ENCODE measurements at places on chromosomes 2 and 18.

- DNase-seq, result no peak
Measured at GRCh38 chr2:159712929-159713420, 669 bp downstream of the MARCHF7 start.

GRCh38 chr2:205913668-205914067 is 172.3 kb downstream of the INO80D start:
- no peak for DNase-seq

- no peak for DNase-seq
Measured at GRCh38 chr18:67376372-67376771, 140.1 kb downstream of the DSEL start.

GRCh38 chr2:177682006-177682405 is 289.4 kb downstream of the AGPS start:
- no peak for DNase-seq

DNA sequence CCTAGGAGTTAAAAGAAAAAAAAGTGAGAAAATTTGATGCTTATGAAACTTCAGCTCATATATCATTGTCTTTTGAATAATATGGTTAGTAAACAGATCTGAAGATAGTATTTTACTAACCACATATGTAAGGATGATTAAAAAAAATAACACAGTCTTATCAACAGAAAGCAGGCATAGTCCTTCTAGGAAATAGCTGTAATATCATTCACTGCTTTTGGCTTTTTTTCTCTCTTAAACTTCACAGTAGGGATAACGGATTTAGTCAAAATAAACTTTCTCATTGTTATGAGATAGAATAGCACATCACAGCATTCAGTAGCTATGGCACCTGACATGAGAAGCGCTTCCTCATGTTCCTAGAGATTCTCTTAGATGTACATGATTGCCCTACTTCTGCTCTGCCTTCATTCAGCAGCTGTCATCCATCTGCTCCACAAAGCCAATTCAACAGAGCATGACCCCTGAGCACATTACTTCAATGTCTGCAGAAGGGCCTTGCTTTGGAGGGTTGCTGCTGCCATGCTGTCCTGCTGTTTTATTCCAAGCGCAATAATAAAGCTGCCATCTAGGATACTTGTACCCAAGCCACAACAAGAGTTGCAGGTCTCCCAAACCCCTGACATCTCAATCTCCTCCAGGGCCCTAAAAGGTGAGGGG is 67.0 kb downstream of the TTC21B start:
- DNase-seq, result no peak

GRCh38 chr2:222754324-222754930 is 83.0 kb downstream of the MOGAT1 start:
- no peak for DNase-seq

GRCh38 chr18:44729631-44730101 is 49.0 kb downstream of the SETBP1 start:
- DNase-seq, result no peak

GRCh38 chr2:201216918-201217317 is 34.0 kb downstream of the CASP10 start:
- no peak for DNase-seq

GRCh38 chr2:214077727-214078126 is 333.1 kb upstream of the VWC2L start:
- no peak for DNase-seq

GRCh38 chr18:21289827-21290226 is 47.8 kb downstream of the GREB1L start:
- DNase-seq, result no peak

- DNase-seq, result no peak
Measured at GRCh38 chr2:100211521-100211920, 69.1 kb upstream of the AFF3 start.

- no peak for DNase-seq
Measured at GRCh38 chr18:24782566-24782965, 322.1 kb downstream of the HRH4 start.

DNA sequence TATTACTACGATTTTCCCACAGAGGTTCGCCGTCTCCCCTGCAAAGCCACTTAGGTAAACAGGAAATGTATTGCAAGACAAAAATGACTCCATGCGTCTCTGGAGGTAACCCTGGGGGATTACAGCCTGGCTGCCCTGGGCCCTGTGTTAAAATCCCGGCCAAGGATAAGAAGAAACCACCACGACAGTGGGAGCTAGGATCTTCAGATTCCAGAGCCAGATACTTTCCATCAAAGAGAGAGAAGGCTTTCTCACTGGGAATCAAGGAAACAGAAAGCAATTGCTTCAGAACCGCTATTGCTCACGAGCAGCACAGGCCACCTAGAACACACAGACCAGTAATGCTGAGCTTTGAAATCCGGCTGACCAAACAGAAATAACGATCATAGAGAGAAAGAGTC is 97.9 kb upstream of the ZNF516 start:
- no peak for DNase-seq

GRCh38 chr18:10465174-10465939 is 10.9 kb downstream of the APCDD1 start:
- DNase-seq, result no peak

DNA sequence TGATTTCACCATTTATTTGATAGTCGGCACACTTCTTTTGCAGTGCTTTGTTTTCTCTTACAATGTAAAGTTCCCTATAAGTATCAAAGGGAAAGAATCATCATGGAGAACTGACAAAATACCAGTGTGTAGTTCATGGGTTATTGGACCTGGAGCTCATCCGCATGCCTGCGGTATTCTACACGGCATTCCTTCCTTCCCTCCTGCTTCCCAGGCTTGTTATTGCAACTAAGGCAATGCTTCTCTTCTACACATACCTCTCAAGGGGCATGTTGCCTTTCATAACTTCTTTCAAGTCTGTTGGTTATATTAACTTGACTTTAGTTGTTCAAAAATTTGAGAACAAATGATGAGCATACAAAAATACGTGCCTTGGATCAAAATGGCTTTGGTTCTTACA is 24.3 kb upstream of the FAP start:
- DNase-seq, result no peak

GRCh38 chr2:8548619-8549150 is 133.2 kb upstream of the ID2 start:
- DNase-seq, result no peak

GRCh38 chr2:43306197-43306596 is 79.8 kb upstream of the ZFP36L2 start:
- no peak for DNase-seq

DNA sequence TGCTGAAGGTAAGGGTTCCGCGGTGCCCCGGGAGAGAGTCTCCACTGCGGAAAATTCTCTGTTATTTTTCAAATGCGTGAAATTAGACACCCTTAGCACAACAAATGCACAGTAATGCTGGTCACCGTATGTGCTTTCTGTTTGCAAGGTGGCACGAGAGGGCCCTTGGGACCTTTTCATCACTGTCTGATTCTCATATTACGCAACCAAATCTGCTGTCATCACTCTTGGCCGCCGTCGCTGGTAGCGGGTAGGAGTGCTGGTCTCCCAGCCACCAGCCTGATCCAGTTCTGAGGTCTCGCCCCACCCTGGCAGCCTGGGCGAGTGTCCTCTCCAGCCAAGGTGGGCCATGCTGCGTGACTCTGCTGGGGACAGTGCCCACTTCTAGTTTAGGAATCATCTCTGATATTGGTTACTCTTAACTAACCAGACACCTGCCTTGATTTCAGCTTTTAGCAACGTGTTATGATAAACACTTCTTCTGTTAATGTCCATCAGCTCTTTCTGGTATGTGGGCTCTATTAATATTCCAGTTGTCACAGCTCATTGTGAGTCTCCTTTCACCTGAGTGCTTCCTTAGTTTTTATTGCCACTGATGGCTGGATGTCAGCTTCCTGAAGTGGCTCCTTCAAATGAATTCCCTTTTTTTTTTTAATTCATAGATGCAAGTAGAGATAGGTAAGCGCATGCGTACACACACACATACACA is 199.4 kb downstream of the GBX2 start:
- no peak for DNase-seq

GRCh38 chr2:222792001-222792611 is 68.7 kb upstream of the ACSL3 start:
- DNase-seq, result no peak

DNA sequence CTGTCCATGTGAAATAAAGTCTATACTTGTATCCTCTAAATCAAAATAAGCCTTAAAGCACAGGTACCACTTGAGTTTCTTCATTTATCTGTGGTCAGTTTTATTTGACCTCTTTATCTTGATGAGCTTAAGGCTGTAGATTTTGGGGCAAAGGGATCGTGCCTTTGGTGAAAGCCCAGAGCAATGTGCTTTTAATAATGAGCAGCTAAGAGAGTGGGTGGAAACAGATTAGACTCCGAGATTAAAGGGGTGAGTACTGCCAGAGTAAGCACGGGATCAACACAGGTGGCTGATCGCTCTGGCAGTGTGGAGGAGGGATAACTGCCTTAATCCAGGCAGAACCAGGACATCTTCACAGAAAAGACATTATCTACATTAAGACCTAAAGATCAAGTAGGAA is 280.4 kb downstream of the TDRD15 start:
- no peak for DNase-seq

GRCh38 chr2:218983934-218984238 is 1.1 kb downstream of the FEV start:
- DNase-seq, result no peak

DNA sequence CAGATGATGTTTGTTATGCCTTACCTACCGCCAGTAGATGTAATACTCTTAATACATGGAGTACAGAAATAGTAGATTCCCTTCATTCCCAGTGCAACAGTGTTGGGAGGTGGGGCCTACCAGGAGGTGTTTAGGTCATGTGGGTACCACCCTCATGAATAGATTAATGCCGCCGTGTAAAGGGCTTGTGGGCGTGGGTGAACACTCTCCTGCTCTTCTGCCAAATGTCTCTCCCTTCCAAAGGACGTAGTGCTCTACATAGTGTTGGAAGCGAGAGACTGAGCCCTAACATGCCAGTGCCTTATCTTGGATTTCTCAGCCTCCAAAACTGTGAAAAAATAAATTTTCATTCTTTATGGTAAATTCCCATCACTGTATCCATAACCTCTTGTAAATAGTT is 30.1 kb downstream of the PLEKHA3 start:
- no peak for DNase-seq

GRCh38 chr2:12430407-12431133 is 286.2 kb upstream of the TRIB2 start:
- DNase-seq, result no peak

DNA sequence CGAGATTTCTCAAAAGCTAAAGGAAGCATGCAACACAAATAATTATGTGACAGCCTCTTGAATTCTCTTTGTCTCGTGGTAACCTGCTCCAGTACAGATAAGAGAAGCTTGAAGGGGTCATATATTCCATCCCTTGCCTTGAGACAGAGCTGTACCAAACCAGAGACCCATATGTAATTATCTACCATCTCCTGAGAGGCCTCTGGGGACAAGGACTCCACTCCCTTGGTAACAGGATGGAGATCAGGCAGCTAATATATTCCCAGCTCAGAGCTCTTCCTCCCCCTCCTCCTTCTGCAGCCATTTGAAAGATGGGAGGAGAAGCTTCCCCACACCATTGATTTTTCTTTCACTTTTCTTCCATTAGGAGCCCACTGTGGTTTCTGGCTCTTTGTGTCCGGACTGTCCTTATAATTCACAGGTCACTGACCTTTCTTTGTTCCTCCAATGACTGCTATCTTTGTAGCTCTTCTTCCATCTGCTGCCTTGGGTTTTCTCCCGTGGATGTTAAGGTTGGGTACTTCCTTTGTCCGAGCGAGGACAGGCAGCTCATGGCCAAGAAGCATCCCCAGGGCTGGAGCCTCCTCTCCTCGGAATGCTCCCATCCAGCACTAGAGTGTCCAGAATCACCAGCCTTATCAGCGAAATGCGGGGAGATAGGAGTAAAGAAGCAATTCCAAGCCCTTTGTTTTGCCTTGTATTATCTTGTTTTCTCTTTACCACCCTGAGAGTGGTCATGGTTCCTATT is 72.6 kb upstream of the STPG4 start:
- DNase-seq, result no peak

- peak; percentile 25 for DNase-seq
Measured at GRCh38 chr2:9739531-9739964, 103.7 kb upstream of the TAF1B start.
